ENCODE measurements at places on chromosomes 6 and 20.
A peak's percentile ranks its signal among the peaks of the same experiment; 100 is the strongest.

- DNase-seq = no peak
Measured at GRCh38 chr6:118770112-118770788, 118.9 kb upstream of the CEP85L start.

DNA sequence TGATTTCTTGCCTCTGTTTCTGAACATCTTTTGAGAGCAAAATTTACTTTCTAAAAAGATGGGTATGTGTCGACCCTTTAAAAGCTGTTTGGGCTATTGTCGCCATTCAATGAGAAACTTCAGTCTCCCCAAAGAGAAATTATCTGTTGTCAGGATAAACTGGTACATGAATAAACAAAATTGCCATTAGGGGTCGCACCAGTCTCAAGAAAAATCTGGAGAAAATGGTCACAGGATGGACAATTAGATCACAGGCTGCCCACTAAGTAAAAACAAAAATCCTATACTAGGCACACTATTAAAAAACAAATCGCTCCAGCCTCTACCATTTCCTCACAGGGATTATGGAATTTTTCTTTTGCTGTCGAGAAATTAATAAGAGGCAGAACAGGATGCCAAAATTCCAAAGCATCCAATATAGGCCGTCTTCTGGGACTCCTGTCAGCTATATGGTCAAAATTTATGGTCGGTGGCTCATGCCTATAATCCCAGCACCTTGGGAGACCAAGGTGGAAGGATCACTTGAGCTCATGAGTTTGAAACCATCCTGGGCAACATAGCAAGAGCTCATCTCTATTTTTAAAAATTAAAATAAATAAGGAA is 5.5 kb upstream of the HLA-E start:
- no peak for DNase-seq

DNA sequence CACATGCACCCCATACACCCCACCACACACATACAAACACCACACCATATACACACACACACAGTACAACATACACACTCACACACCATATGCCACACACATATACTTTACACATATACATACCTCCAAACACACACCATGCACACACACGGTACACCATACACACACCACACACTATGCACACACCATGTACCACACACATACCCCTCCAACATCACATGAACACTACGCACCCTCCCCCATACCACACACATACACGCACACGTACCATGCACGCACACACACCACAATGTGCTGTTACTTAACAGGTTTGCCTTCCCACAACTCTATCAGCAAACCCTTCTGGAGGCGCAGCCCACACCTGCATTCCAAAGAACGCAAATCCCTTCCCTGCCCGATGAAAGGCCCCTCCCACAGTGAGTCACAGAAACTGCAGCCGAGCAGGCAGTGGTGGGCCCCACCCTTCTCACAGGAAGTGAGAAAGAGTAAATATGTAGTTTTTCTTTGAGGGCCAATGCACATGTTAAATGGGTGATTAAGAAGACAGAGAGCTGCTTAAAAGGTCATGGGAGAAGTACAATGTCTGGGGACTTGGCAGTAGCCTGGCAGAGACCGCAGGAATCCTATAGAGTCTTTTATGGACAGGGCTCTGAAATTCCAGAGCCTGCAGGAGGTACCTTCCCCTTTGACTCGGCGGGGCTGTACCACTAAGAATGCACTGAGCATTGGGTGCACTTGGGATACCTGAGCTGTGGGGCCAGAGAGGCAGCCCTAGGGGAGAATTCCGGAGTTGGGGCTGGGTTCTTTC is 34.1 kb upstream of the EZR start:
- peak; percentile 84 for DNase-seq

DNA sequence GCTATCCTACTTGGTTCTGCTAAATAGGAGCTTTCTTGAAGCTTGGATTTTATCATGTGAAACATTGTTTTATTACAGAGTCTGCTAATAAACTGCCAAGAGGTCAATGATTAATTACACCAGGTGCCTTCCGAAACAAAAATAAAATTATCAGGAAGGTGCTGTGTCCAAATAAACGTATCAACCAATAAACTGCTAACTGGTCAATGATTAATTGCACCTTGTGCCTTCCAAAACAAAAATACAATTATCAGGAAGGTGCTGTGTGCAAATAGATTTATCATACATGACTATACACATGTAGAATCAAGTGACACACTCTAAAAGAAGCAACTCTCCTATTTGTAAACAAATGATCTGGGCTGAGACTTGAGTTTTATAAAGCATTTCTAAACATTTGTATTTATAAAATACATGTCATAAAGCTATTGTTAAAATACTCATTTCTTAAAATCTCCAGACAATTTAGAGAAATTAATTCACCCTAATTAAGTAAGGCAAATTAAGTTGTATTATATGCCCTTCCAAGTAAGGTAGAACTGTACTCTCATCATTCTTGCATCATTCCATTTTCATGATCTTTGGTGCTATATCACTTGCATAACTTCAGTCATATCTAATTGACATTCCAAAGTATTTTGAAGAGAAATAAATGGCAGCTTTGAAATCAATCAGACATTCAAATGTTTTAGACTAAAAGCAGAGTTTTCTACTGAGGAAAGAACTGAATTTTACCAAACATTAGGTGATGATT is 26.8 kb downstream of the SPTLC3 start:
- DNase-seq = no peak

- no peak for DNase-seq
Measured at GRCh38 chr20:20321134-20321533, 46.8 kb upstream of the INSM1 start.

GRCh38 chr6:21438237-21438985 is 155.1 kb upstream of the SOX4 start:
- peak; percentile 63 for DNase-seq

DNA sequence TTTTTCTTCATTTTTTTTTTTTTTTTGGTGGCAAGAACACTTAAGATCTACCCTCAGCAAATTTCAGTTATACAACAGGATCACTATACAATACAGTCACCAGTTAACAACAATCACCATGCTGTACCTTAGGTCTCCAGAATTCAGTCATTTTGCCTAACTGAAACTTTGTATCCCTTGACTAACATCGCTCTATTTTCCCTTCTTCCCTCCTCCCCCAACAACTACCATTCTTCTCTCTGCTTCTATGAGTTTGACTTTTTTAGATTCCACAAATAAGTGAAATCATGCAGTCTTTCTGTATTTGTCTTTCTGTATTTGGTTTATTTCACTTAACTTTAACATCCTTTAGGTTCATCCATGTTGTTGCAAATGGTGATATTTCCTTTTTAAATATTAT is 42.4 kb upstream of the DOK5 start:
- DNase-seq = no peak

Data from activated naive CD4-positive, alpha-beta T cell treated with anti-CD3 and anti-CD28 coated beads, Interleukin-2, amount 50 U/mL, for 72 hours (primary cell).